Renal cortex interstitium (tissue), 15 donors: ENCODE measurements at places on chromosomes 2 and 18.
A peak's percentile ranks its signal among the peaks of the same experiment; 100 is the strongest.

DNA sequence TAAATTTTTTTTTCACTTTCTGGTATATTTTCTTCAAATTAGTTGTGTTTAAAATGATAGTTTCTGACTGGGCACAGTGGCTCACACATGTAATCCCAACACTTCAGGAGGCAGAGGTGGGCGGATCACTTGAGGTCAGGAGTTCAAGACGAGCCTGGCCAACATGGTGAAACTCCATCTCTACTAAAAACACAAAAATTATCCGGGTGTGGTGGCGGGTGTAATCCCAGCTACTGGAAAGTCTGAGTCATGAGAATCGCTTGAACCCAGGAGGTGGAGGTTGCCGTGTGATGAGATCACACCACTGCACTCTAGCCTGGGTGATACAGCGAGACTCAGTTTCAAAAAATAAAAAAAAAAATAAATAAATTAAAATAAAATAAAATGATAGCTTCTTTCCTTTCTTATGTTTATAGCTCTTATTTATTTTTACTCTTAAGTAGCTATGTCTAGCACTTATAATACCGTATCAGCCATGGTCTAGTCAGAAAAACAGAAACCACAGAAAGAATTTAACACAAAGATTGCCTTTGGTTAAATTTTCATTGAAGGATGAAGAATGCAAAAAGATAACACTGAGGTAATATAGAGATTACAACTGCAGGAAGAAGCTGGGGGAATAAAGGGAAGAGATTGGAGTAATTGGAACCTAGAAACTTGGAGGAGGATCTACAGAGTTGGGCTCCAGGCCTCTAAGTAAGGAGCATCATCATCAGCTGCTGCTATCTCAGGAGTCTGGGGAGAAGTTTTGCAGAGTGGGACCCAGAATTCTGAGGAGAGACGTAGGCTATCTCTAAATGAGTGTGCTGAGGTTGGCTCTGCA, 54.7 kb upstream of the MBOAT2 start:
- no peak for DNase-seq

- no peak for DNase-seq
Measured at GRCh38 chr2:207092818-207093217, 72.9 kb downstream of the KLF7 start.

GRCh38 chr18:35106845-35107148, 65.6 kb downstream of the MAPRE2 start:
- DNase-seq: no peak

DNA sequence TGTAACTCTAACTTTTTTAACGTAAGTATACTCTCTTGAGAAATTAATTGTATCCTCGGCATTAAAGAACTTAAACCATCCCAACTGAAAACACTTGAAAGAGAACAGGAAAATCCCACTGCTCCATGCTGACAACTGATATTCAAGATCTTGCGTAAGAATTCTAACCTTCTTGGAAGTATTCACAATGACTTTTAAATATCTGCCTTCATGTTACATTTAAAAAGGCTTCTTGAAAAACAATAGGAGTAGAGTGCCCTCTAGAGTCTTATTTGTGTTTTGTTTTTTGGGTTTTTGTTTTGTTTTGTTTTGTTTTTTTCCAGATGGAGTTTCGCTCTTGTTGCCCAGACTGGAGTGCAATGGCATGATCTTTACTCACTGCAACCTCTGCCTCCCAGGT, 65.4 kb upstream of the DNAJC10 start:
- peak; percentile 20 for DNase-seq

- no peak for DNase-seq
Measured at GRCh38 chr2:142082368-142082767, 48.4 kb downstream of the LRP1B start.

DNA sequence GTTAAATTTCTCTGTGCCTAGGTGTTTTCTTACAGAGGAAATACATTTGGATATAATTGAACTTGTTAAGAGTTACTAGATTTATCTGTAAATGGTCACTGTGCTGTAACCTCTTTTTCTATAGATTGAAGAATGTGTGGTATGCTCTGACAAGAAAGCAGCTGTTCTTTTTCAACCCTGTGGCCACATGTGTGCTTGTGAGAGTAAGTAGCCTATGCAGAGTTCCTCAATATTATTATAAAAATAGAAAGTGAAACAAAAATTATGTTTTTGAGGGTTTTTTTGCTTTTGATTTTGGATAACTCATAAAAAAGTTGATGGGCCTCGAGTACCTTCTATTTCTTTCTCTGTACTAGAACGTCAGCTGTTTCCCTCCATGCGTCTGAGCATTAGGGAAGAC, 112.4 kb downstream of the MIB1 start:
- no peak for DNase-seq

- DNase-seq: peak; percentile 6
Measured at GRCh38 chr18:31100436-31101182, 1.6 kb downstream of the DSC2 start.

DNA sequence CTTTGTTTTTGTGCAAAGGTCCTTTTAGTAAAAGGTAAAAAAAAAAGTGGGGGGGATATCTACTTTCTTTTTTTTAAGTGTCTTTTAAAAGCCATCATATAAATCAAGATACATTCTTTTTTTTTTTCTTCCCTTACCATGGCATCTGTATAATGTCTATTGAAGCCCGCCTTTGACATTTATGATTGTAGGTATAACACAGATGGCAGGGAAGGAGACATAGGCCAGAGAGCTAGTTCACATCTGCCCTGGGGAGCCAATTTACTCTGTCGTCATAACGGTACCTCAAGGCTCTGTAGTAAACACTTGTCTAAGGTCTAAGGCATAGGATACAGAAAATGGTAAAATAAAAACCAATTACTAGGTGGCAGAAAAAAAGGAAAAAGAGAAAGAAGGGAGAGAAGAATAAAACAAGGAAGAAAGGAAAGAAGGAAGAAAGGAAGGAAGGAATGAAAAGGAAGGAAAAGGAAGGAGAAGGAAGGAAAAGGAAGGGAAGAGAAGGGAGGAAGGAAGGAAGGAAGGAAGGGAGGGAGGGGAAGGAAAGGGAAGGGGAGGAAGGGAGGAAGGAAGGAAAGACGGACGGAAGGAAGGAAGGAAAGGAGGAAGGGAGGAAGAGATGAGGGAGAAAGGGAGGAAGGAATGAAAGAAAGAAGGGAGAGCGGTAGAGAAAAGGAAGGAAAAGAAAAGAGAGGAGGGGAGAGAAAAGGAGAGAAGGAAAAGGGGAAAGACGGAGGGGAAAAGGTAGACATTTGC, 343.5 kb downstream of the RBM43 start:
- no peak for DNase-seq

DNA sequence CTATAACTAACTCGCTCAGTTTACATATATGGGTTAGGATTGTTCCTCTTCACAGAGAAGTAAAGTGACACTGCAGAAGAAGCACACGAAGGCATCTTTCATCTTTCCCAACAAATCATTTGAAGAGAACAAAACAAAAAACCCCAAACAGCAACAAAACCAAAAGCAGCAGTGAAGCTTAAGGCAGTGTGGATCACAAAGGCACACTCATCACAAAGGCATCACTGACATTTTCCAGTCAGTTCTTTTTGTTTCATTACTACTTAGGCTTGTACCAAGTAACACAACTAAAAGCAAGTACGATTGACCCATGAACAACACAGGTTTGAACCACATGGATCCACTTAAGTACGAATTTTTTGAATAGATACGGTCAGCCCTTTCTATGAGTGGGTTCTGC, 75.7 kb downstream of the RNF152 start:
- no peak for DNase-seq

DNA sequence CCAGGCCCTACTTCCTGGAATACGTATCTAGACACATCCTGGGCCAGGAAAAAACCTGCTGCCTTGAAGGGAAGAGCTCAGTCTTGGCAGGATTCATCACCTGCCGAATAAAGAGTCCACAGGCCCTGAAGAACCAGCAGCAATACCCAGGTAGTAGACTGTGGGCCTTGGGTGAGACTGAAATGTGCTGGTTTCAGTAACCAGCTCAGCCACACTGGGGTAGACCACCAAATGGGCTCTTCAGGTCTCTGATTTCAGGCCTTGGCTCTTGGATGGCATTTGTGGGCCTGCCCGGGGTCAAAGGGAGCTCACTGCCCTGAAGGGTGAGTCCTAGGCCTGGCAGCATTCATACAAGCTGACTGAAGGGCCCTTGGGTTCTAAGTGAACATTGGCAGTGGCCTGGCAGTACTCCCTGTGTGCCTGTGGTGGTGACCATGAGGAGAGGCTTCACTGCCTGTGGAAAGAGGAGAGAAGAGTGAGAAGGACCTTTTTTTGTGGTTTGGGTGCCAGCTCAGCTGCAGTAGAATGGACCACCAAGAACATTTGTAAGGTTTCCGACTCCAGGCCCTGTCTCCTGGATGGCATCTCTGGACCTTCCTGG, 175.1 kb downstream of the ANKRD30B start:
- DNase-seq: no peak

- no peak for DNase-seq
Measured at GRCh38 chr2:61978522-61978921, 73.0 kb downstream of the COMMD1 start.

- no peak for DNase-seq
Measured at GRCh38 chr2:106944215-106944614, 58.2 kb upstream of the ST6GAL2 start.

DNA sequence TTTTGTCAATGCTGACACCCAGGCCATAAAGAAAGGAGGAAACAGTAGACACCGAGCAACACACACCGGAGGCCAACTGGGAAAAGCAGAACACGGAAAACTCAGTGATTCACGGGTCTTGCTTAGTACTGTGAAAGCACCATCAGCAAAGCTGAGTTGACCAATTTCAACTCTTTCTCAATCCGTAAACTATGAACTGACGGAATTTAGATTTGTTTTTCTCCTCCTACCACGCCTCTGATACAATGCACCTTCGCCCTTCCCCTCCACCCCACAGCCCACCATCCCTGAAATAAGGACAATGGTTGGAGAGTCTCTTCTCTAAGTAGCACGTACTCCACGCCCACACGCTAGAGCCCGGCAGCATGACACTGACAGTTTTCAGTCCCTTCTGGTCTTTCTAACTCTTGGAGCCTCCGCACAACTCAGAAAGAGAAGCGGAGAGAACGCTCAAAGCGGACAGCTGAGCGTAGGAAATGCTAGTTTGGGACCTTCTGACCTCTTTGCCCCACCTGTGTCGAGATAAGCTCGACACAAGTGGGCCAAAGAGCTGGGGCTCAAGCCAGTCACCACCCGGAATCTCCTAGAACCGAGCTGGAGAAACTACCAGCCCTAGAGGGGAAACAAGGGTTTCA, 669 bp downstream of the LNPK start:
- peak; percentile 48 for DNase-seq

DNA sequence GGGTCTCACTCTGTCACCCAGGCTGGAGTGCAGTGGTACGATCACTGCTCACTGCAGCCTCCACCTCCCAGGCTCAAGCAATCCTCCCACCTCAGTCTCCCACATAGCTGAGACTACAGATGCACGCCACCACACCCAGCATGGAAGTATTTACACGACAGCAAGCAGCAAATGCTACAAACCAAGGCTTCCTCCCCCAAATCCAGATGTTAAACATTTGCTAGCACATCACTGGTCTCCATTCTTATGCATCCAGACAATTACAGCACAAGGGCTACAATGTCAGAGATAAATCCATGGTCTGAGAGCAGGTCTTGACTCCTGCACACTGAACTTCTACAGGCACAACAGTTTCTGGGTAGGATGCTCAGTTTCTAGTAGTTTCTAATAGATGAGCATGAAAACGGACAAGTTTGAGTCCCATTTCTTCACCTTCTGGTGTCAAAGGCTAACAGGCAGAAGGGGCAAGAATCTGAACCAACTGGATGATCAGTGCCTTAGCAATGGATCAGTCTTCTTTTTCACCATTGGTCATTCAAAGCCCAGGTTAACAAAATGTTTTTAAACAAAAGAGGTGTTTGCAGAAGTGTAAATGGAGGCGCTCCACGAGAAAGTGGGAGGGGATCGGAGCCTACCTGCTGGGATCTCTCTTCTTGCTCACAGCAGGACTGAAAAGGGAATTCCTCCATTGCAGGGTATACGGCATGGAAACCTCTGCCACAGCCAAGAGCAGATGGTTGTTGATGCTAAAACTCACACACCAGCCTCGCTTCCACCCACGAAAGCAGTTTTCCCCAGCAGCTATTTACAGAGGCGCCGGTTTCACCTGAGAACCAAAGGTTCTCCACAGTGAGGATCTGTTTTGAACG, 135.0 kb upstream of the ARL4C start:
- no peak for DNase-seq

DNA sequence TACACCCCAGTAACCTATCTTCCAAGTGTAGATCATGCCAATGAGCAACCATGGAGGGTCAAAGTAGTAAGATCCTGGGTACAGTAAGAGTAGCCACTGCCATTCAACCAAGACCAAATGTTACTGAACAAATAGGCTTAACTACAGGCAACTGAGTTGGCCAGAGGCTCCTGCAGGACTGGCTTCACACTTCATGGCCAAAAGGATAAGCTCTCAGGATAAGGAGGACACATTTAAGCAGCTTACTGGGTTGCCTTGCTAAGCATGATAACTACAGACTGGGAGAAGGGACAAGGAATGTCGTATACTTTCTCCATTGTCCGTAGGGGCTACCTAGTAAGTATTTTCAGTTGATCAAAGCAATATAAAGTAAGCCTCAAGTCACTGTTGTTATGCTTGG, 174.7 kb downstream of the INO80D start:
- DNase-seq: no peak

- peak; percentile 43 for DNase-seq
Measured at GRCh38 chr18:46481048-46481846, 175.8 kb downstream of the LOXHD1 start.

DNA sequence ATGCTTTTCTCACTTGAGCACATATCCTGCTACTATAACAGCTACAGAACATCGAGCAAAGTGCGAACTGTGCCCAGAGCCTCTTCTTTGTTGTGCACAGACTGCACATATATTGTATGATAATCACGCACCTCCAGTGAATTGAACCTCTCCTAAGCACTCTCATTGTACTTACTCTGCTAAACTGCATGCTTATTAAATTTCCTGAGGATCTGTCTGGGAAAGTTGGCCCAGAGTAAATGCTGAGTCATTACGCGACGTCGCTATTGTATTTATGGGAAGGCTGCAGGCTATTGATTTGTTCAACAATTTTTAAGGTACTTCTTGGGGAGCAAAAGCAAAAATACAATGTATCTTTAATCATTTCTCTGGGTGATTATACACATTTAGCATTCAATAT, 399.6 kb upstream of the DSEL start:
- no peak for DNase-seq

DNA sequence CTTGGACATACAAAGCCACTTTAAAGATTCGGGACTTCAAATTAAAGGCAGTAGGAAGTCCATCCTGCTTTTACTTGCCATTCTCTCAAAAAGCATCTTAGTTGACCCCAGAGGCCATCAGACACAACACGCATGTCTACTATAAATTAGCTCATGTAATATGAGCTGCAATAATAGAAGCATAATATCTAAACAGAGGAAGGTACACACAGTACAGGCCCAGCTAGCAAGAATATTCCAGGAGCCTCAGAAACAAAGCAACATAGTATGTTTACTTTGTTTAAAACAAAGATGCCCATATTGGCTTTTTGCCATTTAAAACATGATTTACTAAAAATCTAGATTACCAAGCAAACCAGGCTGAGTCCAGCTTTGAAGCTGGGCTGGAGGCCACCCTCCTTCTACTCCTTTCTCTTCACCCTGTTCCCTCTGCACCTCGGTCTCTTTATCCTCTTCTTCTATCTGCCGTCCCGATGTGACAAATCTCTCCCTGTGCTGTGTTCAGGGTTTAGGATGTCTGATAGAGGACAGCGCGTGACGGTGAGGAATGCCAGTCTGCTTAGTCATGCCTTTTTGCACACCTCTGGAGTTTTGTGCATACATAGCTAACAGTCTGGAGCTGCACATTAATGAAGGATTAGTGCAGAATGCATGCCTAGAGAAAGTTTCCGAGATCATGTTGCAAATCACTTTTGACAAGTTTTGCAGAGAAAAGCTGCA, 28.2 kb downstream of the DTNA start:
- no peak for DNase-seq

- no peak for DNase-seq
Measured at GRCh38 chr2:98664323-98664722, 55.9 kb downstream of the UNC50 start.
